ENCODE measurements at places on chromosomes 12 and 14.

DNA sequence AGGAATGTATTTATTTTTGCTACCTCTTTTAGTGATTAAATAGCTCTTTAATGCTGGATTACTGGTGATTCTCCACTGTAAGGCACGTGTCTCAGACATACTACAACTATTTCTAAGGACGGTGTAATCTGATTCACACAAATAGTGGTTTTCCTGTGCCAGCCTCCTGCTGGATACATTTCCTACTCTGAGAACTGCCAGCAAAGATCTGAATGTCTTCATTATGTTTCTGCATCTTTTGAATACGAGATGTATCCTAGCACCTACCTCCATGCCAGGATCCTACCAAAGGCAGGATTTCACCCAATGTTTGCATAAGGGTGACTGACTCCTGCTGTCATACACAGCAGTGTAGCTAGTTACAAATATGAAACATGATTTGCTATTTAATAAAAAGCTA, 120.6 kb downstream of the PRICKLE1 start:
- no peak for DNase-seq

- DNase-seq = peak; percentile 9
Observed at GRCh38 chr14:40417777-40418401, 985.7 kb upstream of the FBXO33 start.

DNA sequence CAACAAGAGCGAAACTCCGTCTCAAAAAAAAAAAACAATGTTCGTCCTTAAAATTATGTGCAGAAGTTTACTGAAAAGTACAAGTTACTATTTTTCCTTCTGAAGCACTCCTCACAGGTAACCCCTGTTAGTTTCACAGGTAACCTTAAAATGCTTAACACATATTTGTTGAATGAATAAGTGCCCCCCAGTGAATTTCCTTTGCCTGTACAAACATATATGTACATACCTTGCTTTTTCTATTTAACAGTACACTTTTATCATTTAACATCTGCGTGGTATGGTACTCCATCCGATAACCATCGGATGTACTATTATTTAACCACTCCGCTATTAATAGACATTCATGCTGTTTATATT, 1.4 kb upstream of the RAB35 start:
- no peak for DNase-seq

- no peak for DNase-seq
Observed at GRCh38 chr14:75492832-75493591, 29.3 kb upstream of the BATF start.

DNA sequence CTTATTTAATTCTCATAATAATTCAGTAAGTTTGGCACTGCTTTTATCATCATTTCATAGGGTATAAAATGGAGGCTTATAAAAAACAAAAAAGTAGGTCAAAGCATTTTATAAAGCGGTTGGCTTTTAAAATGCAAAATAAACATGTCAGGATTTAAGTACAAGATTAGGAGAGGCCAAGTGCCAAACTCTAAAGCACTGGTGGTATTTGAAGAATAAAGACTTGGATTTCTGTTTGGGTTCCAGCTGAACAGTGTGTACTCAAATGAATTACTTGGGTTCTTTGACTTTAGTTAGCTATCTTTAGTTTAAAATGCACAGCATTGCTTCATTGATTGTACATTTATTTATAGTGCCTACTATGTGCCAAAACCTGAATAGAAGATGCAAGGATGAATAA, 966.6 kb upstream of the SEL1L start:
- DNase-seq = no peak

GRCh38 chr14:99272632-99272898, 568 bp upstream of the BCL11B start:
- no peak for DNase-seq

- no peak for DNase-seq
Observed at GRCh38 chr14:40447017-40447416, 1014.8 kb upstream of the FBXO33 start.

DNA sequence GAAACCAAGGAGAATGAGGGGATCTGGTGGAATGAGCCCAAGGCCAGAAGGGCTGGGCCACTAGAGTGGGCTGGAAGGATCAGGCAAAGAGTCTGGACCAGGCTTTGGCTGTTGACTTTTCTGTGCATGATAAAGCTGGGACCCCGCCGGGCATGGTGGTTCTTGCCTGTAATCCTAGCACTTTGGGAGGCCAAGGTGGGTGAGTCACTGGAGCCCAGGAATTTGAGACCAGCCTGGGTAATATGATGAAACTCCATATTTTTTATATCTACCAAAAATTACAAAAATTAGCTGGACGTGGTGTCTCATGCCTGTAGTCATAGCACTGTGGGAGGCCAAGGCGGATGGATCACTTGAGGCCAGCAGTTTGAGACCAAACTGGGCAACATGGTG, 393 bp upstream of the KLHL33 start:
- DNase-seq = no peak

GRCh38 chr14:88422047-88422446, 36.6 kb downstream of the SPATA7 start:
- DNase-seq = no peak

DNA sequence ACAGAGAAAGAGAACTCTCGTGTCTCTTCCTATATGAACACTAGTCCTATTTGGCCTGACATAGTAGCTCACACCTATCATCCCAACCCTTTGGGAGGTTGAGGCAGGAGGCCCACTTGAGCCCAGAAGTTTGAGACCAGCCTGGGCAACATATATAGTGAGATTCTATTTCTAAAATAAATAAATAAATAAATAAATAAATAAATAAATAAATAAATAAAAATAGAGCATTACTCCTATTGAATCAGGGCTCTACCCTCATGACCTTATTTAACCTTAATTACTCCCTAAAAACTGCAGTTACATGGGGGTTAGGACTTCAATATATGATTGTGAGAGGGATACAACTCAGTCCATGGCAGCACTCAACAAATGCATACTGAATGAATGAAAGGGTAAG, 61.2 kb upstream of the GSC start:
- no peak for DNase-seq

GRCh38 chr12:93638095-93638494, 39.1 kb upstream of the CRADD start:
- DNase-seq = no peak

GRCh38 chr12:25404955-25405354, 148.1 kb downstream of the LMNTD1 start:
- DNase-seq = no peak

DNA sequence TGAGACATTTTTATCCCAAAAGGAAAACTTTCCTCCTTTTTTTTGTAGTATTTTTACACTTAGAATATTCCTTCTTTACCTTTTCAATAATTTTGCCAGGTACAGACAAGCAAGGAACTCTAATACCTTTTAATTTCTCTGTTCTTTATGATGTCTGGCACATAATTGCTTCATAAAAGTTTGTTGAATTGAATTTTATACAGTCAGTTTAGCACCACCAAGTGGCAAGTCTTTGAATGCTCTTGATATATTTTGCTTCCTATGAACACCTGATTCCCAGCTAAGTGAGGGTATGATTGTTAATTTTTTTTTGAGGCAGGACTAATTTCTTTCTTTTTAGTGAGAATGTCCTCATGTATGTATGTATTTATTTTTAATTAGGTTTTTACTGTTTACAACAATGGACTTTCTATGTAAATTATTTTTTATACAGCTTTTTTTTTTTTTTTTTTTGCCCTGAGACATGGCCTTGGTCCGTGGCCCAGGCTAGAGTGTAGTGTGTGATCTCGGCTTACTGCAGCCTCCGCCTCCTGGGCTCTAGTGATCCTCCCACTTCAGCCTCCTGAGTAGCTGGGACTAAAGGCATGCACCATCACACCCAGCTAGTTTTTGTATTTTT, 6.9 kb downstream of the TBC1D15 start:
- DNase-seq = no peak

DNA sequence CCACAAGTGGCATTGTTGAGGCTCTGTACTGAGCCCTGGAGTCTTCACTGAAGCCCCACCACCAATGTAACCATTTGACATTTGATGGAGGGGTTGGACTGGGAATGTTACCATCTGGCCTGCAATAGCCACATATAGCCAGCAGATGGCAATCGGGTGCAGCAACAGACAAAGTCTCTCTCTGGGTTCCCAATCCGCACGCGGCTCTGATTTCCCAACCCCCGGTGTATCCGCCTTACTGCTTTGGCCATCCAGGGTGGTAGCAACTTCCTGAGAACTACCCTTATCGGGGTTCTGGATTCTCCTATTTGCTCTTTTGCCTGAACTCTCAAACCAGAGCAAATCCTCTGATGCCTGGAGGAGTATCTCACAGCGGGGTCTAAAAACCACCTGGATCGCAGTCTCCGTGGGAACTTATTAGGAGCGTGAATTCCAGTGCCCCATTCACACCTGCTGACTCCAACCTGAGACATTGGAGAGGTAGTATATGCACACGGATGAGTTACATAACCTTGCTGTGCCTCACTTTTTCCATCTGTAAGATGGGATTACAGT, 14.2 kb downstream of the VRTN start:
- DNase-seq = peak; percentile 56

DNA sequence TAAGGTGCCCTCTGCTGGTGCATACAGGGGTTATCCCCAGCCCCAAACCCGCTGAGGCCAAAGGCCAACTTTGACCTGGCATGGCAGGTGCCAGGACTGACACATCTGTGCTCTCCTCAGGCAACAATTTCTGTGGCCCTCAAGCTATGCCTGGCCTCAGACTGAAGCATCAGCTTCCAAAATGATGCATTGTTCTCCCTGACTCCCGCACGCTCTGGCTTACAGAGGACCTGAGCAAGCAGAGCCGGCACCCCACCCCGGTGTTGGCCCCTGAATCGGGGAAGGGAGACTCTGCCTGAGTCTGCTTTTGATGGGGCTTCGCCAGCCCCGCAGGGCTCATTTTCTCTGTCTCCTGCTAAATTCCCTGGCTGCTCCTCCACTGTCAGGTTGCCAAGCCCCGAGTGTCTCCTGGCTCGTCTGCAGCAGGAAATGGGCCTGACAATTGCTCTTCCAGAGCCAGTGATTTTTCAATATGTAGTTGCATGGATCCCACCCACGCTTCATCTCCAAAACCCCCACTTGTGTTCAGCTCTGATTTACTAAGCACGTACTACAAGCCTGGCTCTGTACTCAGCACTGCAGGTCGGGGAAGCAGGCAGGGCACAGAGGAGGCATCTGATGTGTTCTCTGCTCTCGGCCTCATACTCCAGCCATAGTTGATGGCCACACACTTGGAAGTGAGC, 126.1 kb downstream of the SLC38A6 start:
- no peak for DNase-seq

DNA sequence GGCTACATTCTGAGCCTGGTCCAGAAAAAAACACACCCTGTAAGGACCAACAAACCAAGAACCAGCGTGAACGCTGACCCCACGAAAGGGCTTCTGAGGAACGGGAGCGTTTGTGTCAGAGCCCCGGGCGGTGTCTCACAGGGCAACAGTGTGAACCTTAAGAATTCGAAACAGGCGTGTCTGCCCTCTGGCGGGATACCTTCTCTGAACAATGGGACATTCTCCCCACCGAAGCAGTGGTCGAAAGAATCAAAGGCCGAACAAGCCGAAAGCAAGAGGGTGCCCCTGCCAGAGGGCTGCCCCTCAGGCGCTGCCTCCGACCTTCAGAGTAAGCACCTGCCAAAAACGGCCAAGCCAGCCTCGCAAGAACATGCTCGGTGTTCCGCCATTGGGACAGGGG, 7.9 kb downstream of the DACT1 start:
- no peak for DNase-seq

DNA sequence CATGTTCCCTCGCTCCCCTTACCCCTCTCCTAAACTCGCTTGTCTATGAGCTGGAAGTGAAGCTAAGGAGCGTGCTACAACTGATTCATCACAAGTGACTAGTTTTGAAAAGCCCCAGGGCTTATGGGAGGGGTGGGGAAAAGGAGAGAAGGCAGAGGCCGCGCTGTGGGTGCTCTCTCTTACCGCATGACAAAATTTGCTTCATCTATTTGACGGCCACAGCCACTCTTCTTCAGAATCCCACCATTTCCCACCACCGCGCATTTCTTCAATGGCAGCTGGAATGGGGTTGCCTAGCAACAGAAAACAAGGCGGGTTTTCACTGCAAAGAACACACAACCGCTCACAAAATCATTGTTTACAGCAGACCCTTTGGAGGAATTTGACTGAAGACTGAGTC, 79.4 kb downstream of the ST8SIA1 start:
- no peak for DNase-seq

- no peak for DNase-seq
Observed at GRCh38 chr14:76917745-76918255, 91.6 kb downstream of the LRRC74A start.

DNA sequence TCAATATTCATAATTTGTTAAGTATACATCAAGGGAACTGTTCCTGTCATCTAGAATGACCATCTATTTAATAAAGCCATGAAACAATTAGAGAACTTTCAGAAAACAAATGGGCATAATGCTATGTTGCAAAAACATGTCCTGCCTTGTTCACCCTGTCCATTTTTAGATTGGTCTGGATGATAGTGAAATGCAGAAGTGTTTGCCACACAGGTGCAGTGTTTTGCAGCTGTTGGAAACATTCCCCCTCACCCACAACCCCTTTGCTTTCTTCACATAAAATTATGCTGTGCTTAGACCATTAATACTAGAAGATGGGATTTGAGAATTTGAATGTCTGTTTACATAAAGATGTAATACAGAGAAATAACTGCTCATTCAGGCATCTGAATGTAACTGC, 36.5 kb downstream of the LEMD3 start:
- DNase-seq = no peak

- DNase-seq = no peak
Observed at GRCh38 chr12:49054524-49054923, 6.1 kb downstream of the KMT2D start.

DNA sequence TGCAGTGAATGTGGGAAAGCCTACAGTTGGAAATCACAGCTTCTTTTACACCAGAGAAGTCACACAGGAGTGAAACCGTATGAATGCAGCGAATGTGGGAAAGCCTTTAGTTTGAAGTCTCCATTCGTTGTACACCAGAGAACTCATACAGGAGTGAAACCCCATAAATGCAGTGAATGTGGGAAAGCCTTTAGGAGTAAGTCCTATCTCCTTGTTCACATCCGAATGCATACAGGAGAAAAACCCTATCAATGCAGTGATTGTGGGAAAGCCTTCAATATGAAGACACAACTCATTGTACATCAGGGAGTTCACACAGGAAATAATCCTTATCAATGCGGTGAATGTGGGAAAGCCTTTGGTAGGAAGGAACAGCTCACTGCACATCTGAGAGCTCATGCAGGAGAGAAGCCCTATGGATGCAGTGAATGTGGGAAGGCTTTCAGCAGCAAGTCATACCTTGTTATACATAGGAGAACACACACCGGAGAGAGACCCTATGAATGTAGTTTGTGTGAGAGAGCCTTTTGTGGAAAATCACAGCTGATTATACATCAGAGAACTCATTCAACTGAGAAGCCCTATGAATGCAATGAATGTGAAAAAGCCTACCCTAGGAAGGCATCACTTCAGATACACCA, 24.6 kb downstream of the ZNF26 start:
- DNase-seq = no peak

DNA sequence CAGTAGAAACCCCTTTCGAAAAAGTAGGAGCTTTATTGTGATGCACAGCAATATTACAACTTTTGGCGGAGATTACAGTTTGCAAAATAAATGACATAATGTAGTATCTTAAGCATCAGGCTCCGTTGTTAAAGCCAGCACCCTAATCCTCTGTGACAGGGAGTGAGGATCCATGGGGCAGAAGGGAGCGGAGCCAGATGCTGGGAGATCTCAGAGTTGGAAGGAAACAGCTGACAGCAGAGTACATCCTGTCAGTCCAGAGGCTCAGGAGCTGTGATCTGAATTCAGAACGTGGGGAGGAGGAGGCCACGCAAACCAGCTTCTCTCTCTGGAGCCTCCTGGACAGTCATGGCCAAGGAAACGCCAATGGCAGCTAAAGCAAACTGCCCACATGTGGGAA, 55.7 kb downstream of the TMTC1 start:
- DNase-seq = no peak
